ENCODE measurements at places on chromosomes 7 and 10.

GRCh38 chr7:142303650-142304049 lies 45.8 kb upstream of the PRSS58 start:
- peak; percentile 20 for DNase-seq

- no peak for DNase-seq
These were observed 26.0 kb downstream of the CYTH3 start for GRCh38 chr7:6246251-6246917.

DNA sequence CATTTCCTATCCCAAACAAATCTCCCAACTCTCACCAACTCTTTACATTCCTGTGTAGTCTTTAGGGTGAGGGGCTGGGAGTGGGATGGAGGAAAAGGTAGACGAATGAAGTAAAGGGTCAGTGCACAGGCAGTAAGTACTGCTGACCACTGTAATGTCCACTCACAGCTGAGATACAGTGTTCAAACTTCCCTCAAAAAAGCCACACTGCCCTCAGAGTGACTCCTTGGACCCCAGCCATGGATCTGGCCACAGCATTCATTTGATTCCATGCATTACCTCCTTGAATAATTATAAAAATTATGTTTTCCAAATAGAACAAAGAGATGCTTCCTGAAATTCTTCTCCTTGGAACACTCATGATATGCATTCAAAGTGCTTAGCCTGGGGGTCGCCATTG lies 19.8 kb upstream of the HIPK2 start:
- no peak for DNase-seq

- DNase-seq, result no peak
These were observed 231.3 kb upstream of the RHOBTB1 start for GRCh38 chr10:61175316-61175715.

DNA sequence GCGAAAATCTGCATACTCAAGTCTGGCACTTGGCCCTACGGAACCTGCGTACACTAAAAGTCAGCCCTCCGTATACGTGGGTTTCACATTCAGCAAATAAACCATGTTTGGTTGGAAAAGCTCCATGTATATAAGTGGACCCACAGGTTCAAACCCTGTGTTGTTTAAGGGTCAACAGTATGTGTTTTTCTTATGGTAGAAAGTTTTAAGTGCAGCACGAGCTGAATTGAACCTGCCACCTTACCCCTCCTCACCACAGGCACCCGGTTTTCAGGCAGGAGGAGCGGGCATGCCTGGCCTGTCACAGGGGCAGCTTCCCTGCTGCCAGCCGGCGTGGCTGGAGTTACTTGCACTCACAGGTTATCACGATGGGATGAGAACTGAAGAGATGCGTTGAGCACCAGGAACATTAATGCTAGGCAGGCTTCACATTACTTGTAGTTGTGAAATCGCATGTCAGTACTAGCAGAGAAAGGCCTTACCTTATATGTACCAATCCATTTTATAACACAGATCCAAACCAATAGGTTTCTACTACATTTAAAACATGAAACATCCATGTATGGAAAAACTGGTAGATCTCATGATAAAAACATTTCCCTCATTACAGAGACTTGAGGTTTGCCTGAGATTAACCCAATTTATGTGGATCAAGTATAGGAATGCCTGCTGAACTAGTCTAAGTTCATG lies 12.9 kb downstream of the INSIG1 start:
- DNase-seq, result no peak

- DNase-seq, result peak; percentile 23
These were observed 143.4 kb downstream of the TCF7L2 start for GRCh38 chr10:113093188-113094113.

DNA sequence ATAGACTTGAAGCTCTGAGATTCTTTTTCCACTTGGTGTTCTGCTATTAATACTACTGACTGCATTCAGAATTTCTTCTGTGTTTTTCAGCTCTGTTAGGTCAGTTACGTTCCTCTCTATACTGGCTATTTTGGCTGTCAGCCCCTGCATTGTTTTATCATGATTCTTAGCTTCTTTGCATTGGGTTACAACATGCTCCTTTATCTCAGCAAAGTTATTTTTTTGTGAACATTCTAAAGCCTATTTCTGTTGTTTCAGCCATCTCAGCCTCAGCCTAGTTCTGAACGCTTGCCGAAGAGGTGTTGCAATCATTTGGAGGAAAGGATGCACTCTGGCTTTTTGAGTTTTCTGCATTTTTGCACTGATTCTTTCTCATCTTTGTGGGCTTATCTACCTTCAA lies 201.5 kb upstream of the GNAI1 start:
- no peak for DNase-seq

DNA sequence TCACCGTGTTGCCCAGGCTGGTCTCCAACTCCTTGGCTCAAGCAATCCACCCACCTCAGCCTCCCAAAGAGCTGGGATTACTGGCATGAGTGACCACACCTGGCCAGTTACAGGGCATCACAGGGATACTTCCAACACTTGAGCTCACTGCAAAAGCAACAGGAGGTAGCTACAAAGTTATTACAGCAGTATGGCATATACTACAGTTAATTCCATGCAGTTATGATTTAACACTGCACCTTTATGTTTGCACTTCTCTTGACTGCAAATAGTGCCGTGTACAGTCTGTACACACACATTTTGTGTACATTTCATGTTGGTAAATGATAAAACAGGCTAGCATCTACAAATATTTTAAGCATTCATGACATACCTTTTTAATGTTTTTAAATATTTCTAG lies 21.3 kb downstream of the SRPK2 start:
- DNase-seq, result no peak

DNA sequence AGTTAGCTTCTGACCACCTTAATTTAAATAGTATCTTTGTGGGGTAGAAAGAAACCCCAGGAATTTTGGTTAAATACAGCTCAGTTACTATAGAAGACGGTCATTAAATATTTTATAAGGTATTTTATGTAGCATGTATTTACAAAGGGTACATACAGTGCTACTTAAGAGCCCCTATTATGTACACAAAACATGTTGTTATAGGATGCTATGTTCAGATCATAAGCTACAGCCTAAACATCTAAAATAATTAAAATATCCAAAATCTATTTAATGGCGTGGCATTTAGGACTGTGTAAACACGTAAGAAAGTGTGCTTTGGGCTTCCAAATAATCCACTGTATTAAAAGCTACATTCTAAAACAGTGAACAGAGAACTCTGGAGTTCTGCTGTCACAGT lies 39.4 kb upstream of the DLX5 start:
- no peak for DNase-seq

DNA sequence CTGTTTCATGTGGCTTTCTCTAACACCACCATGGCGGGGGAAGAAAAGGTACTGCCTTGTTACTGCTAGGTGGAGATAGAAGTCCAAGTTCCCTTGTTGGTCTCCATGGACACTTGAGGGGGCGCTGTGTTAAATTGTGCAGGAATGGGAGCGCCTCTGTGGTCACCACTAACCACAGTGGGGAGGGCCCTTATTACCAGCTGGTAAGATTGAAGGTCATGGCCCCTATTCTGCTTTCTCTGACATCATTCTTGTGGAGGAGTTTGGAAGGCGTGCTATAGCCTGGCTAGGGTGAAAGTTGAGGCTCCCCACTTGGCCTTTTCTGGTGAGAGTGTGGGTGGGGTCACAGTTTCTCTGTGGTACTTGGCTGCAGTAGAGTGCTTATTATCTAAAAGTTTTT lies 14.9 kb upstream of the MXI1 start:
- DNase-seq, result peak; percentile 57

DNA sequence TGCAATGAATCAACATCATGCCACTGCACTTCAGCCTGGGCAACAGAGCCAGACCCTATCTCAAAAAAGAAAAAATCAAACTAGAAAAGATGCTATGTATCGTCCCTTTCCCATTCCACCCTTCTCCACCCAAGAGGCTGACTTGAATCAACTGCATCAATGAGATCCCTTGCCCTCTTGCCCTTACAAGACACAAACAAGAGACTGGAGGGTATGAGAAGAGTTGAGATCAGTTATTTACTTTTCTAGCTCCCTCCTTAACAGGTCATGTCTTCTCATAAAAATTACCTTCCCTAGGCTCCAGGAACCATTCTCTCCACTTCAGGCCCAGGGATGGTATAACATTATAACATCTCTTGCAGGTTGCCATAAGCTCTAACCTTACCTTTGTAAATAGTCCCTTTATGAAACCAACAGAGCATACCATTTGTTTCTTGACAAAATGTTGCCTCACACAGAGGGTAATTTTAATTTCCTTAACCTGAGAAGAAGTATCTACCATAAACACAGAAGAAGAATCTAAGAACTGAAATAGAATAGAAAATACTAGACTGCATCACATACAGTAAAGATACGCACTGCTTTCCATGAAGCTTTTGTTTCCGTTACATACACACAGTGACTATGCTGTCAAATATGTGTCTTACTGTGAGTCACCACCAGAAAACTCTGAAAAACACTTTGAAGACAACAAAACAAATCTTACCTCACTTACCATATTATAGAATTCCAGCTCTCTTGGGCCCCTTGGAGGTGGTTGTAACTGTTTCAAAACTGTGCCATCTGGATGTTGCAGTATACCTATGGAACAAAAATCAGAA lies 30.5 kb downstream of the IPMK start:
- DNase-seq, result no peak

DNA sequence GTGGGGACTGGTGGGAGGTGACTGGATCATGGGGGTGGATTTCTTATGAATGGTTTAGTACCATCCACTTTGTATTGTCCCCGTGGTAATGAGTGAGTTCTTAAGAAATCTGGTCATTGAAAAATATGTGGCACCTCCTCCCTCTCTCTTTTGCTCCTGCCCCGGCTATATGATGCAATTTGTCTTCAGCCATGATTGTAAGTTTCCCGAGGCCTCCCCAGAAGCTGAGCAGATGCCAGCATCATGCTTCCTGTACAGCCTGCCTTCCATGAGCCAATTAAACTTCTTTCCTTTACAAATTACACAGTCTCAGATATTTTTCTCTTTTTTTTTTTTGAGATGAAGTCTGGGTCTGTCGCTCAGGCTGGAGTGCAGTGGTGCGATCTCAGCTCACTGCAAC lies 2.6 kb upstream of the KDM7A start:
- no peak for DNase-seq

DNA sequence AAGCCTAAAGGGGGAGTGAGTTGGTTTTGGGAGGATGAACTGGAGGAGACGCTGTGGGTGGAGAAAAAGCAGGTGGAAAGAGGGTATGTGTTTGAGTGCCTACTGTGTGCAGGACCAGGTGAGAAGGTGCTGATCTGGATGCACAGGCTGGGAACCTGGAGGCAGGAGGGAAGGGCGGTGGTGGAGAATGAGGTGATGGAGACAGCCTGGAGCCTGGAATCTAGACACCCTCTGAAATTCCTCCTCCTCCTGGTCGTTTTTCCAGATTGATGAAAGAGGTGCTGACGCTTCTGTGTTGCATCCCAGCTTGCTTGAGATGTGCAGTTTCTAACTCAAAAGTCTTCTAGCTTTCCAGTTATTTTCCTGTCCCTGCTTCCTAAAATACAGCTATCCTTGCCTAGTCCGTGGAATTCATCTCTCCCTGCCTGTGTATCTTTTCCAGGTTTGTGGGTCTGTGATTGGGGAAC lies 67.5 kb downstream of the LRMDA start:
- DNase-seq, result no peak

GRCh38 chr10:124448696-124449169 lies 1.1 kb downstream of the NKX1-2 start:
- no peak for DNase-seq

DNA sequence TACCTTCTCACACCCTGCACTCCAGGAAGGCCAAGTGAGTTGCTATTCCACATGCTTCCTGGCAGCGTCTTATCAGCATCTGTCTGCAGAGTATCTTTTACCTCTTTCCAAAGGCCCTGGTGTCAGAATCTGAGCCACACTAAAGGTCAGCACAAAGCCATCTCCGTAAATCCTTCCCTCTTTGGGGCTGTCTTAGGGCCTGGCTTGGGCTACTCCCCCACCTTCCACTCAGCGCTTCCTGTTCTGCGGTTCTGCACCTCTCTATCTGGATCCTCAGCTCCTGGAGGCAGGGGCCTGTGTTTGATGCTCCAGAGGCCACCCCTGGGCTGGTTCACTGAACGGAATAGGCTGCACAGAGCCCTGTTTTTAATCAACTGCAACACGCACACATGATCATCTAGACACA lies 334.8 kb upstream of the GALNT17 start:
- DNase-seq, result no peak

- no peak for DNase-seq
These were observed 111.8 kb upstream of the CREB5 start for GRCh38 chr7:28300488-28300887.

DNA sequence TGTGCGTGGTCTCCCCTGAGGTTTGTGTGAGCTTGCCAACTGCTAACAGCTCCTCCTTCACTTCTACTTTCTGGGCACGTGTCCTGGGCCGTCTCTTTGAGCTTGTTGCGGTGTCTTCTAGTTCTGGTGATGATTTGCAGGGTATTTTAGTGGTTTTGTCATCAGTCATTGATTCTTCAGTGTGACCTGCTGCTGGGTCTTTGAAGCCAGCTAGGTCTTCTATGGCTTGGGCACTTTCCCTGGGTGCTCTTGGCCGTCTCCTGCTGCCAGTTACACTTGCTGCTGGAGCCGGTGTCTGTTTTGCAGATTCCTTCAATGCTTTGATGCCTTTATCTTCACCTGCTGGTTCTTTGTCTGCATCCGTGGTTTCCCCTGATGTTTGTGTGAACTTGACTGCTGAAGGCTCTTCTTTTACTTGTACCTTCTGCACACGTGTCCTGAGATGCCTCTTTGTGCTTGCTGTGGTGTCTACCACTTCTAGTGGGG lies 23.0 kb downstream of the MKI67 start:
- DNase-seq, result no peak

GRCh38 chr7:140484951-140485499 lies 5.7 kb upstream of the MKRN1 start:
- DNase-seq, result no peak

Measured in GM12865 (cell line).